Lung (tissue), 17 donors: ENCODE measurements at places on chromosomes 2 and 18. TPM values are rescaled to one million over a fixed set of nuclear protein-coding genes. Genes with fewer than 3 reads are reported as not detected.

- no peak for DNase-seq
Observed at GRCh38 chr2:97761192-97761591, 47.8 kb downstream of the ZAP70 start.

- DNase-seq: no peak
Observed at GRCh38 chr2:157245846-157246764, 11.4 kb upstream of the GALNT5 start.

- no peak for DNase-seq
Observed at GRCh38 chr2:33421820-33422219, 54.6 kb upstream of the RASGRP3 start.

GRCh38 chr18:43081396-43081795 lies 34.1 kb downstream of the RIT2 start:
- DNase-seq: no peak

Gene TXNDC2
- total RNA-seq: not detected
